Activated naive CD8-positive, alpha-beta T cell treated with anti-CD3 and anti-CD28 coated beads, Interleukin-2, amount 10 ng/mL, durations not matched to agents 7 days and 5 days (primary cell): ENCODE measurements at places on chromosomes 4 and X. TPM values are rescaled to one million over a fixed set of nuclear protein-coding genes. Genes with fewer than 3 reads are reported as not detected.

The FGF13 gene
- total RNA-seq, result not detected

The C1QTNF7 gene
- not detected for total RNA-seq

The PPP2R2C gene
- not detected for total RNA-seq

The RIPPLY1 gene
- not detected for total RNA-seq

The EGF gene
- not detected for total RNA-seq

- H3K27ac ChIP-seq, result no peak overlapping the region
- no peak for DNase-seq
Measured at GRCh38 chrX:97039363-97040029, 155.8 kb downstream of the RPA4 start.

GRCh38 chr4:101271516-101271915 is 75.8 kb downstream of the PPP3CA start:
- H3K4me1 ChIP-seq, result peaks cover 10% of the 10 kb centered on the region
- no peak overlapping the region for H3K4me3 ChIP-seq
- H3K27me3 ChIP-seq, result no peaks in the 10 kb centered on the region
- no peak overlapping the region for H3K27ac ChIP-seq
- H3K36me3 ChIP-seq, result peaks cover 2% of the 10 kb centered on the region

GRCh38 chr4:39687014-39687413 is 10.9 kb upstream of the UBE2K start:
- no peak overlapping the region for H3K4me3 ChIP-seq
- DNase-seq, result no peak
- peaks cover 3% of the 10 kb centered on the region for H3K27me3 ChIP-seq
- H3K27ac ChIP-seq, result no peak overlapping the region
- H3K4me1 ChIP-seq, result peaks cover 6% of the 10 kb centered on the region

DNA sequence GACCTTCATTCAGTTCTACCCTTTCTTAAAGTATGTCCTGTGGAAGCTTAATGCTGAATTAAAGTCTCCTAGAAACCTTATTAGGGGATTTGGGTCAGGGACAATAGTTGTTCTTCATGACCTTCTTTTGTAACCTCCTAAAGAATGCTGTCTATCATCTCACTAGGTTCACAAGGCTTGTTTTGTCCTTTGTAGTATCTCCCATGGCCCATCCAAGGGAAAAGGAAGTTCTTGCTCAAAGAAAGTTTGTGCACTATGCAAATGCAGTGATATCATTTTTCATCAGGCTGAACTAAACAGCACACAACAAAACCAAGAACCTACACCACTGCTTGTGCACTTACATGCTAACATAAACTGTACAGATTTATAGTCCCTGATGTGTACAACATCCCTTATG is 46.6 kb upstream of the PGM2 start:
- no peaks in the 10 kb centered on the region for H3K27me3 ChIP-seq
- no peak overlapping the region for H3K4me3 ChIP-seq
- H3K4me1 ChIP-seq, result peaks cover 14% of the 10 kb centered on the region
- H3K36me3 ChIP-seq, result peaks cover 5% of the 10 kb centered on the region
- H3K27ac ChIP-seq, result no peak overlapping the region
- no peak for DNase-seq

- H3K36me3 ChIP-seq, result no peaks in the 10 kb centered on the region
- H3K27me3 ChIP-seq, result no peaks in the 10 kb centered on the region
- H3K4me1 ChIP-seq, result no peaks in the 10 kb centered on the region
- DNase-seq, result peak; percentile 11
- no peak overlapping the region for H3K4me3 ChIP-seq
Measured at GRCh38 chr4:7417639-7418038, 17.1 kb downstream of the PSAPL1 start.

DNA sequence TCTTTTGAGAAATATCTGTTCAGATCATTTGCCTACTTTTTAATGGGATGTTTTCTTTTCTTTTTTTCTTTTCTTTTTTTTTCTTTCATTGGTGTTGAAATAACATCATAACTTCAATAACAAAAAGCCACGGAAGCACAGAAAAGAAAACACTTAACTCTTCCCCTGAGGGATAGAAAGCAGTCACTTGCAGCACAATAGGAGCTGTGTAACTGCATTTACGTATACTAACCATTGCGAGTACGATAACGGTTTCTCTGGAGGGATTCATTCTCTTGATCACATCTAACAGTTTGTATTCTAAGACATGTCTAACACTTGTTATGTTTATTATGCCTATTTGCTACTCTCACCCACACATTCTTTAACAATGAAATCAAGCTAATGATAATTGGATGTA is 27.3 kb downstream of the C4orf46 start:
- H3K36me3 ChIP-seq, result no peaks in the 10 kb centered on the region
- H3K27me3 ChIP-seq, result peaks cover 18% of the 10 kb centered on the region
- H3K27ac ChIP-seq, result no peak overlapping the region
- no peak overlapping the region for H3K4me3 ChIP-seq
- no peak for DNase-seq

GRCh38 chr4:37999000-37999716 is 39.0 kb downstream of the PTTG2 start:
- H3K27me3 ChIP-seq, result no peaks in the 10 kb centered on the region
- H3K4me1 ChIP-seq, result peaks cover 44% of the 10 kb centered on the region
- H3K4me3 ChIP-seq, result peak overlapping the region; percentile 26
- DNase-seq, result no peak

DNA sequence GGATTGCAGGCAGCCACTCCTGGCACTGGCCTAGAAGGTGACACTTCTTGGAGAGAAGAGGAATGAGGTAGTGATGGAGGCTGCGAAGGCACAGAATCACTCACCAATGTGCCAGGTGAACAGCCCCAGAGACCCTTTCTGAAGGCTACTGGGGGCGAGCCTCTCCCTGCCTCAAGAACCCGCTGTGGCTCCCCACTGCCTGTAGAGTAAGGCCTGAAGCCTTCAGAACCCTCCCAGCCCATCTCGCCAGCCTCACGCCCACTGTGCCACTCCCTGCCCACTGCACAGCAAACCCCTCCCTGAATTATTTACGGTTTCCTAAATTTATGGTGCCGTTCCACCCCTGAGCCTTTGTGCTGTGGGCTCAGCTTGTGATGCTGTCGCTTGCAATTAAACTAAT is 24.2 kb upstream of the SORCS2 start:
- DNase-seq, result peak; percentile 17
- H3K4me1 ChIP-seq, result peaks cover 17% of the 10 kb centered on the region
- peaks cover 27% of the 10 kb centered on the region for H3K27me3 ChIP-seq
- H3K36me3 ChIP-seq, result peaks cover 3% of the 10 kb centered on the region
- no peak overlapping the region for H3K27ac ChIP-seq

DNA sequence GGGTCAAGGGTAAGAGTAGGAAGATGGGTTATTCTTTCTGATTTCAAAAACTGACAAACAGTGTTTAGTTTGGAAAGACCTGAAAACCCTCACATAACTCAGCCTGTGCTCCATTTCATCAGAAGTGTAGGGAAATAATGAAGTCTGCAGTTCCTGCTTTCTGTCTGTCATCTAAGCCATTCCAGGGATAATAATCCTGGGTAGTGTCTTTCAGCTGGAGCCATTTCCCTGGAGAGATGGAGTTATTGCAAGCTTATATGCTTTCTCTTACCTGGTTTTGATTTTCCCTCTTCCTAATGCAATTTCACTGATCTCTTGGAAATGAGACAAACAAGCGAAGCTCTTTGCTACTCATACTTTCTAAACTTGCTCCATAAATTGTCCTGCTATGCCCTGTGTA is 824.8 kb upstream of the LCORL start:
- no peak overlapping the region for H3K27ac ChIP-seq
- no peaks in the 10 kb centered on the region for H3K27me3 ChIP-seq
- no peak for DNase-seq
- no peaks in the 10 kb centered on the region for H3K36me3 ChIP-seq
- no peak overlapping the region for H3K4me3 ChIP-seq
